ENCODE measurements at places on chromosomes 11 and 22.

DNA sequence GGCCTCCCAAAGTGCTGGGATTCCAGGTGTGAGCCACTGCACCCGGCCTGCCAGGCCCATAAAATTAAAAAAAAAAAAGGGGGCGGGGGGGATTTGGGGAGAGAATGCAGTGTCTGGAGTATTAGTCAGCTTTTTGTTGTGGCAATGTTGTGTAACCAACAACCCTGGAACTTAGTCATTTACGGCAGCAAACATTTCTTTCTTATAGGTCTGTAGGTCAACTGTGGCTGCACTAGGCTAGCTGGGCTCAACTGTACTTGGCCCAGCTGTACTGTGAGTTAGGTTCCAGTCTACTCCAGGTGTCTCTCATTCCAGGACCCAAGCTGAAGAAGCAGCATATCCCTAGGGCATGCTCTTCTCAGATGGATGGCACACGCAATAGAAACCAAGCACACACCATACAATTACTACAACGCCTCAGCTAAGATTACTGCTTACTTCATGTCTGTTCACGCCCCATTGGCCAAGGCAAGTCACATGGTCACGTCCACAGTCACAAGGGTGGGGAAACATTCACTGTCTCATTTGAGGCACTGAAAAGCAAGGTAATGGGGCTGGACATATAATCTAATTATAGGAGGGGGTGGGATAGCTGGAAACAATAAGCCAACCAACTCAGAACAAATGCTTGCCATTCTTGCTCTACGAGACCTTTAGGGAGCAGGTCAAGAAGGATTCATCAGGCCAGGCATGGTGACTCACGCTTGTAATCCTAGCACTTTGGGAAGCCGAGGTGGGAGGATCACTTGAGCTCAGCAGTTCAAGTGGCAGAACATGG lies 10.4 kb upstream of the SPINDOC start:
- no peak for DNase-seq

DNA sequence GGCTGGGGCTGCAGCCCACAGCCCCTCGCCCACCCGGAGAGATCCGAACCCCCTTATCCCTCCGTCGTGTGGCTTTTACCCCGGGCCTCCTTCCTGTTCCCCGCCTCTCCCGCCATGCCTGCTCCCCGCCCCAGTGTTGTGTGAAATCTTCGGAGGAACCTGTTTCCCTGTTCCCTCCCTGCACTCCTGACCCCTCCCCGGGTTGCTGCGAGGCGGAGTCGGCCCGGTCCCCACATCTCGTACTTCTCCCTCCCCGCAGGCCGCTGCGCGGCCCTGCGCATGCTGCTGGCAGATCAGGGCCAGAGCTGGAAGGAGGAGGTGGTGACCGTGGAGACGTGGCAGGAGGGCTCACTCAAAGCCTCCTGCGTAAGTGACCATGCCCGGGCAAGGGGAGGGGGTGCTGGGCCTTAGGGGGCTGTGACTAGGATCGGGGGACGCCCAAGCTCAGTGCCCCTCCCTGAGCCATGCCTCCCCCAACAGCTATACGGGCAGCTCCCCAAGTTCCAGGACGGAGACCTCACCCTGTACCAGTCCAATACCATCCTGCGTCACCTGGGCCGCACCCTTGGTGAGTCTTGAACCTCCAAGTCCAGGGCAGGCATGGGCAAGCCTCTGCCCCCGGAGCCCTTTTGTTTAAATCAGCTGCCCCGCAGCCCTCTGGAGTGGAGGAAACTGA lies 731 bp downstream of the GSTP1 start:
- peak; percentile 22 for DNase-seq

DNA sequence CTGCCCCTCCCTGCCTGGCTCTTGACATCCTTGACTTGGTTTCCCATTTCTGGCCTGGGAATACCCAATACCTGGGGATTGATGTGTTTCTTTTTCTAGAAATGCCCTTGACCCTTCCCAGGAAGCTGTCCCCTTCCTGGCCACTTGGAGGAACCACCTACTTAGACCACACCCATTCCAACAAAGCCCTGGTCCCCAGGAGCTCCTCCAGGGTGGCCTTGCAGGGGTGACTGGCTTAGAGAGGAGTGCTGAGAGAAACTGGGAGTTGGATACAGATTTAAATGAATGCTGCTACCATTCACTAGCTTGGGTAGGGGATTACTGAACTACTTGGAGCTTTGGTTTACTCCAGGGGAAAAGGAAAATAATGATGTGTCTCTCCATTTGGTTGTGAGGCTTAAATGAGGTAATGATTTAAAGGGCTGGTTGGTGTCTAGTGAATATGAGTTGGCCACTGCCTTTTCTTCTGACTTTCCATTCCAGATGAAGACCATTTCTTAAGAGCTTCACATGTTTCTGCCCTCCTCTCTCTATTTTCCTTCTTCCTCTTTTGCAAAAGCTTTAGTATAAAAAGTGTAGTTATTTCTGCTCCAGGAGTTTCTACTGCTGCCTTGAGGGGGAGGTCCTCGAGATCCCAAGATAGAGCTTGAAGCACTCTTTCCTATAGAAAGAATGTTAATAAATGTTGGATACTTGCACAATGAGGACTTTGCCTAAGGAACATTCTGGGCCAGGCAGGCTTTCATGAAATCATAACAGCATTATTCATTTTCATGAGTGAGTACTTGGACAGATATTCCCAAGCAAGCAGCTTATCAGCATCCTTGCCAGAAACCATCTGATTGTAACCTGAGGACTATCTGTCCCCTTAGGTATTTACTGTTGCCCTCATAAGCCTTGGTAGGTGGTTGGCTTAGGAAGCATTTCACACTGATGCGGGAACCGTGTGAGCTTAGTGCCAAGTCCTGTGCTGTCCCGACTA lies 22.4 kb downstream of the PANX1 start:
- no peak for DNase-seq

DNA sequence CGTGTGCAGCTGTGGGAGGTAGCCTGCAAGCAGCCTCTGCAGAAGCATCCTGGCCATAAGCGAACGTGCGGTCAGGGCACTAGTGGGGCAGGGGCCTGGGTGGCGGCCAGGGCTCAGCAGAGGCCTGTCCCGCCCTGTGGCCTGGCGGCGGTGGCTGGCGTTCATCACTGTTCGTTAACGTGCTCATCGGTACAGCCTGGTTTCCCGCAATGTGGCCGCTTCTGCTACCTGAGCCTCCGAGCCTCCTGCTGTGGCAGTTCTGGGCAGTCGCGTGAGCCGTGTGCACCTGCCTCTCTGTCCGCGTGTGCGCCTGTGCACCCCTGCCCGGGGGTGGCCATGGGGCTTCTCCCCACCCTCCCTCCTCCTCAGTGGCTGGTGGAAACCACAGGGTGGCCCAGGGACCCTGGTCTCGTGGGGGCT lies 117.9 kb downstream of the KCNQ1OT1 start:
- no peak for DNase-seq

GRCh38 chr22:44995105-44995514 lies 14.7 kb downstream of the PHF21B start:
- no peak for DNase-seq

GRCh38 chr11:66042227-66042995 lies 6.5 kb downstream of the GAL3ST3 start:
- no peak for DNase-seq

DNA sequence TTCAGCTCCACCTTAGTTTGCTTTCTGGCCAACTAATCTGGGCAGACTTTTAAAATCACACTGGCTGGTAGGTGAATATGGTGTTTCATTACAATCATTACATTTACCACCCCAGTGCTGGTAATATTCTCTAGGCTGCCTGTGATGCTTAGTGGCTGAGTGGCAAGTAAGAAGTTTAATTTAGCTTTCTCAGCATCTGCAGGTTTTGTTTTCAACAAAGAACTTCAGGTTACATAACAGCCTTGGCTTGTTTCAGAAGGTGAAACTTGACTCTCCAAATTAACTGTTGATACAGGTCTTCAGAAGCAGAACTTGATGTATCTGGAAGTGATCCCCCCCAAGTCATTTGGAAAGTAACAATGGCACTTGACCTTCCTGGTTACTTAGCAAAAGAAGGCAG lies 423.3 kb upstream of the CCDC90B start:
- no peak for DNase-seq

DNA sequence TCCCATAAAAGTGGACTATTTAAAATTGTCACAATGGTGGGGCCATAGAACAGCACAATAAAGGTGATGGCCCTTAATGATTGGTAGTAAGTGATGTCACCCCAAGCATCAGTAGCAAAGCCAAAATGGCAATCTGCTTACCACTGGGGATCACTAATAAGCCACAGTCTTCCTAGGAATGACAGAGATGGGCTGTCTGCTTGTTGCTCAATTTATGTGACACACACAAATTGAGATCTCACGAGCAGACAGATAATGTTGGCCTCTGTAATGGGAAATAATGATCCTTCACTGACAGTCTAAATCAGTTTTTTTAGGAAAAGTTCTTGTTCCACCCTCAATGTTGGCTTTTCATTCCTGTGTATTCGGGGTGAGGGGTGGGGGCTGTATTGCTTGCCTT lies 515.1 kb downstream of the BRD1 start:
- no peak for DNase-seq

- DNase-seq, result no peak
These were observed 11.9 kb downstream of the CRTAM start for GRCh38 chr11:122850076-122850631.

DNA sequence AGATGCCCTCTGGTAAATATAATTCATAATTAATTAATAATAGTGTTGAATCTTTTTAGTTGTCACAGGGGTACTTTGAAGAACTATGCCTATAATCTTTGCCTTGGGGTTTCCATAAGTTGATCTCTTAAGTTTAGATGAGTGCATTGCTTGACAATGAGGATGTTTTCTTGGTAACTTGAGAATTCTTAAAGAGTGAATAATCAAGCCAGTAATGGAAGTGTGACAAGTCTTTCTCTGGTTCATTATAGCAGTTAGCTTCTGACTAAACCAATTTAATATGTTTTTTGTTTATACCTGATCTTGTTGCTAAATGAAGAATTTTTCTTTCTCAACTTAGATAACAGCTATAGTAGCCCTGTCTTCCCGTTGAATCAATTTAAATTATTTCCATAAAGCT lies 46.2 kb downstream of the ATXN10 start:
- no peak for DNase-seq

DNA sequence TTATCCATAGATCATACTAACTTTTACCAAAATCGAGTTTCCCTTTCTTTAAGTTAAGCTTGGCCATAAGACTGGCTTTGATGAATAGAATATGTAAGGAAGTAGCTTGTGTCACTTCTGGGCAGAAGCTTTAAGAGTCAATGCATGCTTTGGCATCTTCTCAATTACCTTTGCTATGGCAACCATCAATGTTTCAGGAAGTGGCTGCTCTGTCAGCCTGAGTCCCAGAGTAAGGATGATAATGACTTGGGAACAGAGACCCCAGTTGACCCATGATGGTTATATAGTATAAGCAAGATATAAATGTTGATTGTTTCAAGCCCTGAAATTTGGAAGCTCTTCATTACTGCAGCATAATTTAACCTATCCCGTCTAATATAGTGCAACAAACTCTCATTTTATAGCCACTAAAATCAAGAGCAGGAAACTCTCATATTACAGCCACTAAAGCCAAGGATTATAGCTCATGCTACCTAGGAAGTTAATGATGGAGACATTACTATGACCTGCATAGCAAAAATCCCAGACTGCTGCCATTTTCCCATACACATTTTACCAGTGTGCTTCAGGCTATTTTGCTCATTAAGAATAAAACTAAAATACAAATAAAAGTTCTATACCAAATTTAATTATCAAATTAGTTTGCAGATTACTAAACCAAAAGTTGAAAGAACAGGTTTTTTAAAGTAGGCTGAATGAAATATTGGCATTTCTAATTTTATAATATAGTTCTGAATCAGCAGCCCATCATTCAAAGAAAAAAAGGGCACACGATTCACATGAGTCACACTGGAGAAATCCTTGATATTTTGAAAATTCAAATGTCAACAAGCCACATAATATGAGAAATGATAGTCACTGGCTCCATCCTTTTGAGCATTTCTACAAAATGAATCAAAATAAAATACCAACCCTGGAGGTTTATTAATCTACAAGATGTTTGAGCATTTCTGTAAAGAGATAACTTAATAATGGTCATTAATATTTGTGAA lies 23.8 kb downstream of the FSHB start:
- DNase-seq, result no peak
